ENCODE measurements at places on chromosomes 1 and 21.

DNA sequence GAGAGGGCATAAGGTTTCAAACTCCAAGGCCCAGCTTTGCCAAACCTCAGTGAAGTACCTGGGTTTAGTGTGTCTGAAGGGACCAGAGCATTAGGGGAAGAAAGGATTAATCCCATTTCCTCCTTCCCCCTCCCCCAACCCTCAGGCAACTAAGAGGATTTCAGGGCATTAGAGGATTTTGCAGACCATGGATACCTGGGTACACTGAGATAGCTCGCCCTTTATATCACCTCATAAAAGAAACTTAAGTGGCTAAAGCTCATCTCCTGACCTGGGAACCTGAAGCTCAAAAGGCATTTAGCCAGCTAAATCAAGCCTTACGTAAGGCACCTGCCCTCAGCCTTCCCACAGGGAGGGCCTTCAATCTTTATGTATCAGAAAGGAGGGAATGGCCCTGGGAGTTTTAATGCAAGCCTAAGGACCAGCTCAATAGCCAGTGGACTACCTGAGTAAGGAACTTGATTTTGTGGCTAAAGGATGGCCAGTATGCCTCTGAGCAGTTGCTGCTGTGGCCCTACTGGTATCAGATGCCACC, 26.4 kb upstream of the SMYD3 start:
- no peak for DNase-seq

- no peak for DNase-seq
These were observed 3.3 kb upstream of the CAPN9 start for GRCh38 chr1:230743899-230744298.

- no peak for DNase-seq
These were observed 107.9 kb downstream of the S1PR1 start for GRCh38 chr1:101344745-101345144.

GRCh38 chr1:204289280-204289679, 70.4 kb downstream of the PLEKHA6 start:
- DNase-seq: peak; percentile 93

GRCh38 chr21:43825242-43825935, 36.0 kb downstream of the RRP1 start:
- DNase-seq: no peak

All from mesendoderm (in vitro differentiated cells).